ENCODE measurements at places on chromosomes 13 and 19.

- no peak for DNase-seq
These were observed 1.3 kb downstream of the PRR22 start for GRCh38 chr19:5782945-5783919.

GRCh38 chr13:28204690-28205443 is 66.5 kb downstream of the PAN3 start:
- no peak for DNase-seq

- no peak for DNase-seq
These were observed 152.2 kb upstream of the UBL3 start for GRCh38 chr13:30002577-30002976.

GRCh38 chr19:32489971-32490370 is 84.4 kb downstream of the DPY19L3 start:
- DNase-seq, result no peak

GRCh38 chr13:34338102-34338501 is 520.2 kb downstream of the RFC3 start:
- DNase-seq, result no peak

GRCh38 chr13:28872427-28873176 is 52.5 kb downstream of the MTUS2 start:
- no peak for DNase-seq

DNA sequence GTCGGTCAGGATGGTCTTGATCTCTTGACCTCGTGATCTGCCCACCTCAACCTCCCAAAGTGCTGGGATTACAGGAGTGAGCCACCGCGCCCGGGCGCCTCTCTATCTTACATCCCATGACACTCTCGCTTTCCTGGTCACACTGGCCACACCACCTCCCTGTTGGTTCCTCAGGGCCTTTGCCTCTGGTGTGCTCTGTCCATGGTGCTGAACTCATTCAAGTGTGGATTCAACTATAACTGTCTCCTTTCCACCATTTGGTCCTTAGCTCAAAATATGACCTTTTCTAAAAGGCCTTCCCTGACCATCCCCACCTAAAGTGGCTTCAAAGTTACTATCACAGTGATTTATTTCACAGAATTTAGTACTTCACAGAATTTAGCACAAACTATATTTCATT is 3.7 kb upstream of the SMIM17 start:
- no peak for DNase-seq

GRCh38 chr19:48110350-48110966 is at the start of gene PLA2G4C:
TSS of gene PLA2G4C (minus strand) at chr19:48110817. CDS start at chr19:48106529, 4,288 bp downstream.
- peak; percentile 71 for DNase-seq

- DNase-seq, result no peak
These were observed 199.2 kb downstream of the DLEU7 start for GRCh38 chr13:50644081-50644871.

GRCh38 chr13:73060251-73061160 is 1.7 kb downstream of the KLF5 start:
- no peak for DNase-seq

- no peak for DNase-seq
These were observed 29.1 kb downstream of the PLPP2 start for GRCh38 chr19:262125-262524.

DNA sequence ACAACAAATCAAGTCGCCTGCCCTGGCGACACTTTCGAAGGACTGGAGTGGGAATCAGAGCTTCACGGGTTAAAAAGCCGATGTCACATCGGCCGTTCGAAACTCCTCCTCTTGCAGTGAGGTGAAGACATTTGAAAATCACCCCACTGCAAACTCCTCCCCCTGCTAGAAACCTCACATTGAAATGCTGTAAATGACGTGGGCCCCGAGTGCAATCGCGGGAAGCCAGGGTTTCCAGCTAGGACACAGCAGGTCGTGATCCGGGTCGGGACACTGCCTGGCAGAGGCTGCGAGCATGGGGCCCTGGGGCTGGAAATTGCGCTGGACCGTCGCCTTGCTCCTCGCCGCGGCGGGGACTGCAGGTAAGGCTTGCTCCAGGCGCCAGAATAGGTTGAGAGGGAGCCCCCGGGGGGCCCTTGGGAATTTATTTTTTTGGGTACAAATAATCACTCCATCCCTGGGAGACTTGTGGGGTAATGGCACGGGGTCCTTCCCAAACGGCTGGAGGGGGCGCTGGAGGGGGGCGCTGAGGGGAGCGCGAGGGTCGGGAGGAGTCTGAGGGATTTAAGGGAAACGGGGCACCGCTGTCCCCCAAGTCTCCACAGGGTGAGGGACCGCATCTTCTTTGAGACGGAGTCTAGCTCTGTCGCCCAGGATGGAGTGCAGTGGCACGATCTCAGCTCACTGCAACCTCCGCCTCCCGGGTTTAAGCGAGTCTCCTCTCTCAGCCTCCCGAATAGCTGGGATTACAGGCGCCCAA is at the start of gene LDLR:
TSS of gene LDLR (plus strand) at position 210 of the 760 bp plus-strand sequence. CDS start at position 296, 86 bp downstream.
- DNase-seq, result peak; percentile 39

DNA sequence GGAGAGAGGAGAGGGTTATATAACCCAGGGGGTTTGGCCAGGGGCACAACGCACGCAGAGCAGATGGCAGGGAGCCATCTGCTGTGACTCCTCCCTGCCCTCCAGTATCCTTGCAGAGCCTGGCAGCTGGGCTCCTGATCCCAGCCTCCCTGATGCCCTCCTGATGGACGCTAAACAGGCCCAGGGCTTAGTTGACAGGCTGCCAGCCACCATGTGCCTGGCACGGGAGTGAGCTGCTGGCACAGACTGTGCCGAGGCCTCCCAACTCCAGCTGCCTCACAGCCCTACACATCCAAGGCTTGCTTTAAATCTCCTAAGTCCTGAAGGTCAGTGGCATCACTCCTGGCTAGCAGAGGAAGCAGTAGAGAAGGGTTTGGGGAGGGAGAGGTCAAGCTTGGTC is 16.7 kb downstream of the SYDE1 start:
- DNase-seq, result no peak

DNA sequence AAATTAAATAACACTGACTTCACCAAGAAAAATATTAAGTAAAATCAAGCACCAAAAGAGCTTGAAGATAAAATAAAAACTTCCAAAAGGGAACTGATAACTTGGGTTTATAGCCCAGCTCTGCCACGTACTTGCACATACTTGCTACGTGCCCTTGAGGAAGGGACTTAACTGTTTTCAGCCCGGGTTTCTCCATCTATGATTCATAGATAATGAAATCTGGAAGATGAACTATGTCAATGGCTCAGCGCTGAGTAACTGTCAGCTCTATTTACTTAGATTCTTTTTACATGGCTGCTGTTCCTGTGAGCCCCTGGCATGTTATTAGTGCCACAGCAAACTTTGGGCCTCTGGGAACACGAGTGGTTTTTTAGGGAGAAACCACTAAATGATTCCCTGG is 9.6 kb upstream of the ZC3H13 start:
- no peak for DNase-seq

- DNase-seq, result no peak
These were observed 5.7 kb downstream of the ZSWIM9 start for GRCh38 chr19:48176226-48176625.

DNA sequence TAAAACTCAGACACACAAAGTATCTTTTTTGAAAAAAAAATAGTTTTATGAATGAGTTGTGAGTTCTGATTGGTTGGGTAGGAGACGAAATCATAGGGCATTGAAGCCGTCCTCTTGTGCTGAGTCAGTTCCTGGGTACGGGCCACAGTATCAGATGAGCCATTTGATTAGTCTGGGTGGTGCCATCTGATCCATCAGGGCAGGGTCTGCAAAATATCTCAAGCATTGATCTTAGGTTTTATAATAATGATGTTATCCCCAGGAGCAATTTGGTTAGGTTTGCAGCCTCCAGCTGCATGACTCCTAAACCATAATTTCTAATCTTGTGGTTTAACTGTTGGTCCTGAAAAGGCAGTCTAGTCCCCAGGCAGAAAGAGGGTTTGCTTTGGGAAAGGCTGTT is 1310.6 kb downstream of the SLITRK1 start:
- no peak for DNase-seq

- DNase-seq, result no peak
These were observed 38.1 kb downstream of the RNF17 start for GRCh38 chr13:24802074-24802473.

GRCh38 chr13:51814825-51815650 is 11.1 kb upstream of the DHRS12 start:
- no peak for DNase-seq

GRCh38 chr19:31451686-31452330 is 102.6 kb upstream of the TSHZ3 start:
- DNase-seq, result no peak

- DNase-seq, result no peak
These were observed 48.4 kb upstream of the SPRY2 start for GRCh38 chr13:80389073-80390038.

DNA sequence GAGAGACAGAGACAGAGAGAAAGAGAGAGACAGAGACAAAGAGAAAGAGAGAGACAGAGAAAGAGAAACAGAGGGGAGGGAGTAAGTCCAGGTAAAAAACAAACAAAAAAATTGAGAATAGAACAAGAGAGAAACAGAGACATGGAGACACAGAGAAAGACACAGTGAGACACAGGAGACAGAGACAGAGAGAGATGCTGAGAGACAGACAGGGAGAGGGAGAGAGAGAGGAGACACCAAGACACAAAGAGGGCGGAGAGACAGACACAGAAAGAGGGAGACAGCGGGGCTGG is 5.8 kb upstream of the PROZ start:
- no peak for DNase-seq

- no peak for DNase-seq
These were observed 552.3 kb upstream of the ARGLU1 start for GRCh38 chr13:107119989-107120881.

DNA sequence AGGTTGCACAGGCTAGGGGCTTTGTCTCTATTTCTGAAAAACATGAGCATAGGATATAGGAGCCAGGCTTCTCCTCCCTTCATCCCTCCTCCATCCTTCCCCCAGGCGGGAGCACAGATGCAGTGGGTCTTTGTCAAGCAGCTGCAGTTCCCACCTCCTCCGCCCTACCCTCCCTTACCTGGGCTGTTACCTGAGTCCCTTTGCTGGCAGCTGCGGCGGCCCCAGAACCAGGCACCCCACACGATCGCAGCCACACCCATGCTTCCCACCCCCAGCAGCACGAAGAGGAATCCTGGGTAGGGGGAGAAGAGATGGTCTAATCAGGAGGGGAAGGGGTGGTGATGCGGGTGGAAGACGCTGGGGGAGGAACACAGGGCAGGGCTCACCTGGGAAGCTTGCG is 7.8 kb downstream of the TMIGD2 start:
- DNase-seq, result no peak

DNA sequence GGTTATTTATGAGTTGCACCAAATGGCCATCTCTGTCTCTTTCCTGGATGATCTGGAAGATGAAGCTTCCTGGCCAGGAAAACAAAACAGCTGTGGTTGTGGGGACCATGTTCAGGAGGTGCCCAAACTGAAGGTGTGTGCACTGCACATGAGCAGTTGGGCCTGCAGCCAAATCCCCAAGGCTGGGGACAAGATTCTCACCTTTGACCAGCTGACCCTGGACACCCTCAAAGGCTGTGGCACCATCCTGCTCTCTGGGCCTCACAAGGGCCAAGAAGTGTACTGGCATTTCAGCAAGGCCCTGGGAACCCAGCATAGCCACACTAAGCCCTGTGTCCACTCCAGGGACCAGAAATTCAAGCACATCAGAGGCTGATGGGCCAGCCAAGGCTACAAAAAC is 84.2 kb downstream of the KCNRG start:
- DNase-seq, result no peak

- no peak for DNase-seq
These were observed 5.1 kb upstream of the SIGLEC7 start for GRCh38 chr19:51136851-51137551.

DNA sequence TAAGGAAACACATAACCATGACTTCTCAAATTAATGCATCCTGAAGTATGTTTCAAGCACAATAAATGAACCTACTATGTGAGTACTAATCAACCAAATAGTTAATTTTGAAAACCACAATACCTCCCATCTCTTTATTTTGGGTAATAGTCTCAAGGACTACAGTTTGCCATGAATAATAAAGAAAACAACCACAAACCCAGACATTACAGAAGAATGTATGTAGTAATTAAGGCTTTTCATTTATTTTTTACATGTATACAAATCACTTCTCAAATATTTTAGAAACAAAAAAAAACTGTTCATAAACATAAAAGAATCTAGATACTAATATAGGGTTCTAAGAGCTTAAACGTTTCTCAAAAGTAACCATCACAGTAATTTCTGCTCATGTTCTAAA is 6.8 kb downstream of the KATNAL1 start:
- no peak for DNase-seq

GRCh38 chr19:6297202-6297601 is 17.4 kb upstream of the MLLT1 start:
- DNase-seq, result no peak

- DNase-seq, result no peak
These were observed 1227.4 kb upstream of the PCDH20 start for GRCh38 chr13:62643007-62643483.

DNA sequence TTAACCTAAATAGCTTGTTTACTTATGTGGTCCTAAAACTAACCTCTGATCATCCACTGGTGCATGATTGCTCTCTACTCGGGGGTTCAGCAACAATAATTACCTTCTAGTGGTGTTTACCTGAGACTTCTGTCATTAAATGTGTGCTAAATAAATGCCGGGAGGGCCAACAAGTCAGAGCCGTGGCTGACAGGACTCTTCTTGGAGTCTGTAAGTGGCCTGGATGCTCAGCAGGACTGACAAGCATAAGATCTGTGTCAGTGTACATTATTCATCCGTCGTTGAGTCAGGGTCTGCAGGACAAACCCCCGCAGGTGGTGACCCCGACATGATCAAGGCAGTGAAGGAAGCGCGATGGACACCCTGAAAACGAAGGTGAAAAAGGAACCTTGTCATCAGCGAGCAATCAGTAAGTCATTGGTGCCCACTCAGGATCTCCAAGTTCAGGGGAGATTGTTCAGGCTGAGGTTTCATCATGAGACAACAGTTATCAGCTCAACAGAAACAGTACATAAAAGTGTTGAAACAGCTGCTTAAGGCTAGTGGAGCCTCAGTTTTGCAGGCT is 1466.9 kb downstream of the UQCRFS1 start:
- DNase-seq, result no peak

- no peak for DNase-seq
These were observed 59.3 kb downstream of the ITGBL1 start for GRCh38 chr13:101511766-101512165.

GRCh38 chr19:374183-374885 is 29.7 kb upstream of the MIER2 start:
- DNase-seq, result no peak

DNA sequence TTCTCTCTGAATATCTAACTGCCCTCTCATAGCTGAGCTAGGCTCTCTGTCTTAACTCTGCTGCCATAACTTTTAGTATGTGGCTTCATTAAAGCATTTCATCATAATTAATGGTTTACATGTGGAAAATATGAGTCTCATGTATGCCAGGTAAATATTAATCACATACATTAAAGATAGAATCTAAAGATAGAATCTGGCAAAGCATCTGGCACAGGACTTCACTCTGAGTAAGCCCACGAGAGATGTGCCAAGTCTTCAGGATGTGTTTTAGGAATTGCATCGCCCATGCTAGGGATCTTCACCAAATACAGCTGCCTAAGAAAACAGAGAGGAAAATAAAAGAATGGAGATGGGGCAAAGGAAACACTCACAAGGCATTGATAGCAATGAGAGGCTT is 285.8 kb downstream of the DIAPH3 start:
- DNase-seq, result no peak

GRCh38 chr13:52447354-52447753 is 3.1 kb downstream of the VPS36 start:
- DNase-seq, result no peak

All from stimulated activated CD8-positive, alpha-beta memory T cell treated with anti-CD3 and anti-CD28 coated beads, Interleukin-15, amount 100 ng/mL, for 24 hours (primary cell).